ENCODE measurements at places on chromosomes 1 and 21.

- DNase-seq, result no peak
These were observed 52.5 kb downstream of the ETS2 start for GRCh38 chr21:38858026-38858811.

- no peak for DNase-seq
These were observed 3.0 kb upstream of the RGS8 start for GRCh38 chr1:182687361-182687760.

GRCh38 chr1:153465811-153466636 lies 5.6 kb upstream of the S100A7 start:
- DNase-seq, result no peak

GRCh38 chr1:225462714-225463574 lies 35.1 kb upstream of the LBR start:
- DNase-seq, result peak; percentile 5

GRCh38 chr21:45294509-45295291 lies 7.0 kb upstream of the POFUT2 start:
- no peak for DNase-seq

DNA sequence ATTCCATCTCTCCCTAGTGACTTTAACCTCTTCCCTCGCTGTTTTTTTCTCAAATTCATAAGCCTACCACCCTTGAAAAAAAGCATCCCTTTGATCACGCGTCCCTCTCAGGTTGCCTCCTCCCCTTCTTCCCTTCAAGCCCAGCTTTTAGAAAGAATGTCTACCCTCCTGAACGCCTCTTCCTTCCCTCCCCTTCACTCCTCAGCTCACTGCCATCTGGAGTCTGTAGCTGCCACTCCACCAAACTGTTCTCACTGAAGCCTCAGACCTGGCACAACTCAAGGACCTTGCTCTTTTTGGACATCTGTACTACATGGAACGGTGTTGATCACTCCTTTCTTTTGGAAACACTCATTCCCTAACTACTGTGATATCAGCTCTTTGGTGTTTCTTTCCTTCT lies 80.6 kb downstream of the SLC25A24 start:
- DNase-seq, result no peak

DNA sequence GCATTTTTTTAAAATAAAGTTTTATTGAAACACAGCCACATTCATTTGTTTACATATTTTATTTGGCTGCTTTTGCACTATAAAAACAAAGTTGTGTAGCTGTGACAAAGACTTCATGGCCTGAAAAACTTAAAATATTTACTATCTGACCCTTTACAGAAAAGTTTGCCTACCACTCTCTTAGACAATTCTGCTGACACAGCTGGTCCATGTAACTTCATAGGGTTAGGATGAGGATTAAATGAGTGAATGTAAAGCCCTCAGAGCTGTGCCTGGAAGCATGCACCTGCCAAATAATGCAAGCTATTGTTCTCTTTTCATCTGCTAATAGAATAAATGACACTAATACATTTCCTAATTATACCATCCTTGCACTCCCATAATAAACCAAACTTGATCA lies 67.7 kb downstream of the FCRL5 start:
- DNase-seq, result no peak

GRCh38 chr1:209621286-209621685 lies 30.9 kb downstream of the LAMB3 start:
- DNase-seq, result no peak

DNA sequence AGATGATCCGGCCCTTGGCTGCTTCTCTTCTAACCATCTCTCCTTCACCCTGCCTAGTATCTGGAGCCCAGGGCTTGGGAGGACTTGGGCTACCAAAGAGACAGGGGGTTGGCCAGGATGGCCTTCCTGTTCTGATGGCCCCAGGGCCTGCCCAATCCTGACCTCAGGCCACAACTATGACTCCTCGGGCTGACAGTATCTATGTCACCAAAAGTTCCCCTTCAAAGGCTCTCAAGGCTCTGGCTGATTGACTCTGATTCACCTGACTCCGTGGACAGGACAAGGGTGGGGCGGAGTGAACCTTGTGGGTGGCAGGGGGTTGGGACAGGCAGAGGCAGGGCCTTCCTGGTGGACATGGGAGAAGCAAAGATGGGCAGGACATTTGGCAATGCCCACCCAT lies 12.7 kb downstream of the MEF2D start:
- no peak for DNase-seq

DNA sequence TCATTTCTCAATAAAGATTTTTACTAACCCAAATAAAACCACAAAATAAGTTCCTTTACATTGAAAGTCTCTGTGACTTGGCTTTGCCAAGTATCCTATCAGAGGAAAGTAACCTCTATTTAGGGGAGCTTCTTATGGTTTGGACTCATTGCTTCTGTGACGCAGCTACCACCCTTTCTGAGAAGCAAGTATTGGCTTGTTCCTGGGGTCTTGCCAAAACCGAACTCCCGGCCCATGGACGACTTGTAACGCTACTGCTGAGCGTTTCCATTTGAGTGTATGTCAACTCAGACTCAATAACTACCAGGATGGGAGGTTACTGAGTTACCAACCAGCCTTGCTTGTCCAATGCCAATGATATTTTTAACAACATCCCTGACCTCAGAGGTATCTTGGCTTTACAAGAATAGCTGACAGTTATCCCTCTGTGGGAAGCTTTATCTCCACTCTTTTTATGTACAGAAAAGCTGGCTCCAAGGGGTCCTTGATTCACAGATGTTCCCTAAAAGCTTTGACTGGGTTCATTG lies 911.9 kb downstream of the TTLL7 start:
- no peak for DNase-seq

- DNase-seq, result no peak
These were observed 32.2 kb downstream of the SDCCAG8 start for GRCh38 chr1:243288062-243288461.

DNA sequence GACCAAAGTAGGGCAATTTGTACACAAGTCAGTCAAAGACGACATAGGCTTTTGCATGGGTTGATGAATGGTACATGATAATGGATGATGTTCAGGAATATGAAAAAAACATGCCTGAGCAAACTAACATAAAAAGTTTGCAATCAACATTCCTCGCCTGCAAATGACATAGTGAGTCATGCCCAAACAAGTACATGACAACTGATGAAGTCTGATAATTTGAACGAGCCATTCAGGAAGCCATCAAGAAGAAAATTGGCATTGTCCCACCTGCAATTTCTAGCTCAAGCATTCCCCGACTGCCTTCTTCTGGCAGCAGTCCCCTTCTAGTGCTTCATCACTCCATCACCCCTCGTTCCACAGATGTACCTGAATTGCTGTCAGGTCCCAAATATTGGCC lies 118.4 kb upstream of the NR5A2 start:
- DNase-seq, result no peak

DNA sequence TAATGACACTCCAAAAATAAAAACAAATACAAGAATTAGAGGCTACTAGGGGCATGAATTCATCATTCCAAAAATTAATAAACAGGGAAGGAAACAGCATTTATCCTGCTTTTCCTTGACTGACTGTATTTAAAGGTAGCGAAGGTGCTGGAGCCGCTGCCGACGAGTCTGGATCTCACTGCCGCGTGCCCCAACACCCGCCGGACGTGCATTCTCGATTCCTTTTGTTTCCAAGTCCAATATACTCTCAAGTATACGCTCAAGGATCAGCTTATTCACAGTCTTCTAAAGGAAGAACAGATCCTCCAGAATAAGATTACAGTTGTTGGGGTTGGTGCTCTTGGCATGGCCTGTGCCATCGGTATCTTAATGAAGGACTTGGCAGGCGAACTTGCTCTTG lies 88.2 kb upstream of the GNG4 start:
- DNase-seq, result no peak
